ENCODE measurements at places on chromosomes 1 and 21. TPM values are rescaled to one million over a fixed set of nuclear protein-coding genes. Genes with fewer than 3 reads are reported as not detected.
A peak's percentile ranks its signal among the peaks of the same experiment; 100 is the strongest.

DNA sequence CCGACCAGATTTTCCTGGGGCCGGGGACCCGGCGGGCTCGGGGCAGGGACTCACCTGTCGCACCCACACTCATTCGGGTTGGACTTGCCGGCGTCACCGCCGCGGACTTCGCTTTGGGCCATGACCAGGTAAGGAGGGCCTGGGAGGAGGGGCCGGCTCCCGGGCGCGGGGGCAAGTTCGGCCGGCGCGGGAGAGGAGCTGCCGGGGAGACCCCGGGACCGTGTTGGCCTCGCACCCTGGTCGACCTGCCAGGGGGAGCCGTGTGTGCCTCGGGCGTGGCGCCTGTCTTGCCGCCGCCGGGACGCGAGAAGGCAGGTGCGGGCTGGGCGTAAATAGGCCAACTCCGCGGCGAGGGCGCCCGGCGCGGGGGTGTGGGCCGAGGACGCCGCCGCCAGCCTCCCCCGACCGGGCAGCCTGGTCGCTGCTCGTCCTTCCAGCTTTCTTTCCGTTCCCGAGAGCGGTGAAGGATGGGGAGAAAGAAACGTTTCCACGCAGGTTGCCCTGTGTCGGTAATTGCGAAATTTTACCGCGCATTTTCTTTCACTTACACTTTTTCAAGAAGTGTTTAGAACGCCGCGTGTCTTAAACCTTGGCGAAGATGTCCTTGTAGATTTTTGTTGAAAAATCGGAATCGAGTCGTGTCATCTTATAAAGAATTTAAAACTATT is 558 bp downstream of the USP1 start:
- DNase-seq = peak; percentile 14

Gene PTGS2
- 15.0 TPM for total RNA-seq

DNA sequence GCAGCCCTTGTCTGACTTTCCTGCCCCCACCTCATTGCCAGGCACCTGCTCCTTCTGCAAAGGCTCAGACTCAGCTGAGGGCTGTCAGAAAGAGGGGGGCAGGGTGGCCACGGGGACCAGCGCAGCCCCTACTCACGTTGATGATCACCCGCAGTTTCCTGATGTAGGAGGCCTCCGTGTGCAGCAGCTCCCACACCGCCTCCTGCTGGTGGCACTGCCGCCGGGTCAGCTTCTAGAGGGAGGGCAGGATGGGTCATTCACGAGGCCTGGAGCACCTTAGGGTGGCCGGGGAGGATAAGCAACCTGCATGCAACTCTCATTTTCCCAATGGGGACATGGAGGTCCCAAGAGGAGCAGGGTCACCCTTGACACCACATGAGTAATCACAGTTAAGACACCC is 6.4 kb upstream of the TNFRSF25 start:
- no peak for DNase-seq

- peak; percentile 75 for DNase-seq
Measured at GRCh38 chr1:100443811-100444571, 91.7 kb downstream of the CDC14A start.

Gene PPP1R8
- total RNA-seq = 35.2 TPM

DNA sequence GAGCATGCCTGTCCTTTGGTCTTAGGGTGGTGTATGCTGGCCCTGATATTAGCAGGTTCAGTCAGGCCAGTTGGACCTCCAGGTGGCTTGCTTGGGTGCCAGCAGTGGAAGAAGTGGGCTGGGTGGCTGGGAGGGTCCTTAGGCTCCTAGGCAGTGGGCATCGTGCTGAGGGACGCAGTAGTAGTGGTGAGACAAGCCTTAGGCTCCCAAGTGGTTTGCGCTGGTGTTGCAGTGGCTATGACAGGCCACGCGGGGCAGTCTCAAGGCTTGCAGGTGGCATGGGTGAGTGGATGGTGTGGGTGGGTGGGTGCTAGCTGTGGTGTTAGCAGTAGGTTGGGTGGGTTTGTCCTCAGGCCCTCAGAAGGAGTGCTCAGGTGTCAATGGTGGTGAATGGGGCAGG is 162.3 kb downstream of the FMN2 start:
- DNase-seq = no peak

Gene HAO2
- total RNA-seq = not detected

Gene LCE1A
- not detected for total RNA-seq

Data from fibroblast of the aortic adventitia (primary cell).